ENCODE measurements at places on chromosomes 13 and 19.

GRCh38 chr19:7605490-7606222 is 10.0 kb downstream of the CAMSAP3 start:
- peak; percentile 33 for DNase-seq

DNA sequence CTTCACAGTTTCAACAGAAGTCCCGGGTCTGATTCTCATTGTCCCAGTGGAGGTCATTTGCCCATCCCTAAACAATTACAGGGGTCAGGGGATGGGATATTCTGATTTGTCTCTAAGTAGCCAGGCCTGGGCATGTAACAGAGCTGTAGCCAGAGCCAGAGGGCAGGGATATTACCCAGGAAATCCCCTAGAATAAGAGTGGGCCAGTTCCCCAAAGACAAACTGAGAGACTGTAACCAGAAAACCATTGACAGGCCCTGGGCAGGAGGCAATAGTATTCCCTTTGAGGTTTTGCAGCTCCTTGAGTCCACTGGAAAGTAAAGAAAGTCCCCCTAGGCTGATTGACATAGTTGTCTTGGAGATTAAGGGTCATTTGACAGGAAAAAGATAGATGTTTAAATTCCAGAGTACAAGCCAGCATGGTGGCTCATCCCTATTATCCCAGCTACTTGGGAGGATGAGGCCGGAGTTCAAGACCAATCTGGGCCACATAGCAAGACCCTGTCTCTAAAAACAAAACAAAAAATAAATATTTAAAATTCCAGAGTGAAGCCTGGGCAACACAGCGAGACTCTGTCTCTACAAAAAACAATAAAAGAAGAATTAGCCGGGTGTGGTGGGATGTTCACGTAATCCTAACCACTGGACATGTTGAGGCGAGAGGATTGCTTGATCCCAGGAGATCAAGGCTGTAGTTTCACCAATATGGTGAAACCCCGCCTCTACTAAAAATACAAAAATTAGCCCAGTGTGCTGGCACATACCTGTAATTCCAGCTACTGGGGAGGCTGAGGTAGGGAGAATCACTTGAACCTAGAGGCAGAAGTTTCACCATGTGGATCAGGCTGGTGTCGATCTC is 1.9 kb upstream of the SDHAF1 start:
- no peak for DNase-seq

- no peak for DNase-seq
These were observed 463.8 kb downstream of the ITGBL1 start for GRCh38 chr13:101916108-101916774.

DNA sequence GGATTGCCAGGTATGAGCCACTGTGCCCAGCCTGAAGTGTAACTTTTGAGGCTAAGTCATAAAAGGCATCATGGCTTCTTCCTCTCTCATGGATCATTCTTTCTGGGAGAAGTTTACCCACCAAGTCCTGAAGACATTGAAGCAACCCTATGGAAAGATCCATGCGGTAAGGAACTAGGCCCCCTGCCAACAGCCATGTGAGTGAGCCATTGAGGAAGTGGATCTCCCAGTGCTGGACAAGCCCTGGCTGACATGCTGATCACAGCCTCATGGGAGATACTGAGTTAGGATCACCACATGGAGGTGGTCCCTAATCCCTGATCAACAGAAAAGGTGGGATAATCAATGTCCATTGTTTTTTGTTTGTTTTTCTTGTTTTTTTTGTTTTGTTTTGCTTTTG is 3.3 kb upstream of the NUDT19 start:
- no peak for DNase-seq

GRCh38 chr19:13117176-13117771 is 734 bp upstream of the TRMT1 start:
- no peak for DNase-seq
